ENCODE measurements at places on chromosomes 11 and 22.

GRCh38 chr11:16028419-16028818 is 327.9 kb downstream of the SOX6 start:
- no peak for DNase-seq

DNA sequence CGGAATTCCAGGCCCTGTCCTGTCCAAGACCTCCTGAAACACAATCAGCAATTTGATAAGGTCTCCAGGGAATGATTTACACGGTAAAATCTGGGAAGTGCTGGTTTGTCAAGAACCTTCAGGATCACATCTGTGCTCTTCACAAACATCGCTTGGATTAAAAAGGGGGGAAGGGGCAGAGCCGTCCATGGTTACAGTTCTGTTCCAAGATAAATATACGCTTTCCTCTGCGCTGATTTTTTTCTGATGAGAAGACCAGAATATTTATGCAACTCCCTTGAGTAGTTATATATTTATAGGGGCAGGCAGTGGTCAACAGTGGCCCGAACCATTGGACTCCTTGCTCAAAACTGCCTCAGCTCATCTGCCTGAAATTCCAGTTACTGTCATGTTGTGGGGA is 9.2 kb upstream of the APOL5 start:
- DNase-seq, result no peak

- no peak for DNase-seq
Measured at GRCh38 chr11:114065094-114065493, 5.6 kb downstream of the ZBTB16 start.

GRCh38 chr11:121672630-121673487 is 220.1 kb upstream of the SORL1-AS1 start:
- DNase-seq, result no peak

- no peak for DNase-seq
Measured at GRCh38 chr11:86469491-86470388, 95.1 kb downstream of the CCDC81 start.

DNA sequence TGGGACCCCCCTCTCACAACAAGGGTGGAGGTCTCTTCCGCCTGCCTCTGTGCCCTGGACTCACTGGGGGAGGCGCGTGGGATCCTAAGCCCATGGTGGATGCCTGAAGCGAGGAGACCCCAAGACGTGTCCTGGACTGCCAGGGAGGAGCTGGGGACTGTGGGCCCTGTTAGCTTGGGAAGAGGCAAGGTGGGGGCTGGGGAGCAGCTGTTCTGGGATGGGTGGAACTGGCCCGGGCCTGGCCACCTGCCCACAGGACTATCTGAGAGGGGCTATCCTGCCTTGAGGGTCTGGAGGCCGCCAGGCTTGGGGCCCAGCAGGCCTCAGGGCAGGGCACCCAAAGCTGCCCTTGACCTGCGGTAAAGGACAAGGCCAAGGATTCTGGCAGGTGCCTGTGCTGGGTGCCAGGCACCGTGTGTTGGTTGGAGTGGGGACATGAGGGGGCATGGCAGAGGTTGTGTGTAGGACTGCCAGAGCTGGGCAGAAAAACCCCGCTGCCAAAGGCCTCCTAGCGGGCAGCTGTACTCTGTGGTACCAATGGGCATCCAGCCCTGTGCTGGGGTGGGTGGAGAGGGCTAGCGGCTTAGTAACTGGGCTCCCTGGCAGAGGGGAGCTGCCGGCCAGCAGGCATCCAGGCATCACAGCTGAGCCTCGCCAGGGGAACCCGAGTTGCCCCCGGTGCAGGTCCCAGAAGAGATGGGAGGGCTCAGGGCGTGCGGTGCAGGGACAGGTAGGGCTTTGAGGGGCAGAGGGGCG is 670 bp downstream of the LSP1 start:
- DNase-seq, result no peak

DNA sequence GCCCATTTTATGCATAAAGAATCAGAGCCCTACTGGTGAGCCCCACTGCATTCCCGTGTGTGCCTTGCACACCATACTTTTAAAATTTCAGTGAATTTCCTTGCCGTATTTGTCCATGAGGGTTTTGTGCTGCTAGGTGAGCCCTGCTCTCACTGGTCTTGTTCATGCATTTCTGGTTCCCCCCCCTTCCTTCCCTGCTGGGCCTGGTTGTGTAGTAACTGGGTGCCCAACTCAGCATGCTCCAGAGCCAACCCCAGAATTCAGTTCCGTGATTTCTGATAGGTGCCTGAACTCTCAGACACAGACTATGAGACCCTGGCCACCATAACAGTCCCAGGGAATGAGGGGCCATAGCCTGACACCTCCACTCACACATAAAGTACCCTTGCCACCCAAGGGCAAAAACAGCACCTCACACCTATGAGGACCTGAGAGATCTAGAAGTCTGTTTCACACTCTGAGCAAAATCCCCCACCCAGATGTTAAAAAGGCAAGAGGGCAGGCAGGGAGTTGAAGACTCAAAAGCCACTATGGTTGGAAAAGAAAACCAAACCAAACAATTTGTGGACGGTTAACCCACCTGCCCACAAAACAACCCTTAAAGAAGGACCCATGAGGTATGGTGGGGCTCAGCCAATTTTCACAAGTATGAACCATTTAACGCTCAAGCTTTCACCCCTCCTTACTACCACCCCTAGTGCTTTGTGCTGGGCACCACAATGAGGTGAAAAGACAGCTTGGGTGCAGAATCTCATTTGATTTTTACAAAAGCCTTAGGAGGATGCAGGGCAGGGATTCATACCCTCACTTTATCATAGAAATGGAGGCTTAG is 16.8 kb upstream of the IL10RA start:
- DNase-seq, result no peak

DNA sequence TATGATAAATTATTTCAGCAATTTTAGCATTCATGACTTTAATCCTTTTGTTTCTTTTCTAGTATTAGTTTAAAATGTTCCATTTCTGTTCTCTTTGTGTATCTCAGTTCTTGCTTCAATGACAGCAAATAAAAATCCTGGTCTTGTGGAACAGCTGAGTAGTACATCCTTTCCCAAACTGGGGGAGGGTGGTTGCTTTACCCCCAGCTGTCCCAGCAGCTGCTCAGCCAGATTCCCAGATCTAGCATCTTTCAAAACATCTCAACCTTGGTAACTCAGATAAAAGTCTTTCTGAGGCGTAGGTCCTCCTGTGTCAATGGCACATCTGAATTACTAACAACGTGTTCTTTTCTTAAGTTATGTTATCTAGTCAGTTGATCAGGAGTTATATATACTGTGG is 72.2 kb upstream of the GRK2 start:
- no peak for DNase-seq

GRCh38 chr11:10694486-10695239 is 1.1 kb upstream of the IRAG1 start:
- no peak for DNase-seq

GRCh38 chr11:72227316-72228228 is 3.0 kb downstream of the INPPL1 start:
- DNase-seq, result no peak

GRCh38 chr11:72585762-72586311 is 88.4 kb downstream of the PDE2A start:
- peak; percentile 73 for DNase-seq

DNA sequence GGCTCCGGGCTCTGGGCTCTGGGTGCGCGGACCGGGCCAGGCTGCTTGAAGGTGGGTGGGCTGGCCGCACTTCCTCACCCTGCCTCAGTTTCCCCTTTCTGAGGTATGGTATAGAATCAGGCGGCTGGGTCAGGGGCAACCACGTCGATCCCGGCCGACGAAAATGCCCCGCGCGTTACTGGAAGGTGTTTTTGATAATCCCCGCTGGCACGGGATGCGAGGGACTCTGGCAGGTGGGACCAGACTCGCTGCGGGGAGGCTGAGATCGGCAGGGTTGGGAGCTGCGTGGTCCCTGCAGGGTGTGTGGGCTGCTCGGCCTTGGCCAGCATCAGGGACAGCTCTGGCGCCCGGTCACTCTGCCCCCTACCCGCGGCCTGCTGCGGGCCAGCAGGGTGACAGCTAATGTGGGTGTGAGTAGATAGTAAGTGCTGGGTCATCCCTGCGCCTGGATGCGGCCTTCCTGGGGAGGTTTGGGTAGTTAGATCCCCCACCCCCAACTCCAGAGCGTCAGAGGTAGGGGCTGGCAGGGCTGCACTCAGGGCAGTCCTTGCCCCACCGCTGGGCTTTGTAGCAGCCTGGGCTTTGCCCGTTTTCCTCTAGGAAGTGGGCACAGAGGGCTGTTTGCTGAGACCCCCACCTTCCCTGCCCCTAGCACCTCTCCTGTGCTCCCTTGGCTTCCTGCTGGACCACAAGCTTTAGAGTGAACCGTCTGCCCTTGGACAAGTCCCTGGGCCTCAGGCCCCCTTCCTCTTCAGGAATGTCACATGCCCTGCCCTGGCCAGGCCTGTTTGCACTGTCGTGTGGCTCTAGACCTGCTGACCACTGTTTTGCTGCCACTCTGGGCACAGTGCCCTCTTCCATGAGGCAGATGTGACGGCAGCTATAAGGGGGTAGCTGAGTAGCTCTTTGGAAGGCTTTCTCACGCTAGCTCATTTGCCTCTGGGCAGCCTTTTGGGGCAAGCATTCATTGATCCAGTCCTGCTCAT is 579 bp downstream of the TANGO2 start:
- DNase-seq, result no peak

DNA sequence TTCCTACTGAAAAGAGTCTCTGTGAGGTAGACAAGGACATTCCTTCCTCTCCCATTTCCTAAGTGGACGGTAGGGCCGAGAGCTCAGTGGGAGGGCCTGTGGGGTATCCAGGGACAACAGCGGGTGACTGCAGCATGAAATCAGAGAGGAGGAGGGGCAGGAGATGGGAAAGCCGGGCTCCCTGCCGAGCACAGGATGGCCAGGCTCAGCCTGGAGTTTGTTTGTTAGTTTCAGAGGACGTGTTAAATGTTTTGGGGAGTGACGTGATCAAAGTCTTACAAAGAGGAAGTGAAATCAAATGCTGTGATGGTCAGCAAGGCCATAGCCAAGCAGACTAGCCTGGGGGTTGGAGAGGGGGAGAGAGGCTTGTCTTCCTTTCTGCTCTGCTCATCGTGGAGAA is 152.7 kb downstream of the ADAMTS15 start:
- DNase-seq, result no peak
